ENCODE measurements at places on chromosomes 2 and 18. TPM values are rescaled to one million over a fixed set of nuclear protein-coding genes. Genes with fewer than 3 reads are reported as not detected.

MYOM1 gene
- total RNA-seq: 70.2 TPM

GRCh38 chr2:45814951-45815621 is 163.6 kb downstream of the PRKCE start:
- DNase-seq: no peak

DNA sequence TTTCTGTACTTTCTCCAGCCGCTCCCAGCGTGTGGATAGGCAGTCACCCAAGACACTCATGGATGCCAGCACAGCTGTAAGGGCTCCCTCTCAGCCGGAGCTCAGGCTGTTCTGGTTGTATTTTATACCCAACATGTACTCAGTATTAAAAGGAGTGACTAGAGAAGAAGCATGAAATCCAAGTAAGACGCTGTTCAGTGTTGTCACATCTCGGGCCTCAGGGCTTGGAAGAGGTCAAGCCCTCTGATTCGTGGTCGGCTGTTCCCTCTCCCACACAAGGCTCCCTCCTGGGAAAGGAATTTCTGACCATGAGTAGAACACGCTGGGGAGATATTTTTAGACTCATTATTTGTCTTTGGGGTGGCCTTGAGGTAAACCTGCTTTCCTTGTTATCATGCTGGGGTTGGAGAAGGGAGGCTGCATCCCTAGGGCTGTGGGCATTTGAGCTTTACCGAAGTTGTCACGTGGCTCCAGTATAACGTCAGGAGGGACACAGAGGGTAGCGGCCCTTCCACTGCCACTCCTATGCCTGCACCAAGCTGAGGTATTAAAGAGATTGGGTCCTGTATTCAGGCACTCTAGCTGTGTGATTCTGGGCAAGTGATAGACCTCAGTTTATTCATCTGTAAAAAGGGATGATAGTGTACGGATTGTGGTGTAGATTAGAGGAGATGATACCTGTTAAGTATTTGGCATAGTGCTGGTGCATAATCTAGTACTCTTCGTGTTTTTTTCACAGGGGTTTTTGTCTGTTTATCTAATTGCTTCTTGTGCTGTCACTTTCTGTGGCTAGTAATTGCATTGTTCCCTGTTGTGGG is 34.1 kb downstream of the HK2 start:
- DNase-seq: no peak

TMEM178A gene
- total RNA-seq: 3.2 TPM

DNA sequence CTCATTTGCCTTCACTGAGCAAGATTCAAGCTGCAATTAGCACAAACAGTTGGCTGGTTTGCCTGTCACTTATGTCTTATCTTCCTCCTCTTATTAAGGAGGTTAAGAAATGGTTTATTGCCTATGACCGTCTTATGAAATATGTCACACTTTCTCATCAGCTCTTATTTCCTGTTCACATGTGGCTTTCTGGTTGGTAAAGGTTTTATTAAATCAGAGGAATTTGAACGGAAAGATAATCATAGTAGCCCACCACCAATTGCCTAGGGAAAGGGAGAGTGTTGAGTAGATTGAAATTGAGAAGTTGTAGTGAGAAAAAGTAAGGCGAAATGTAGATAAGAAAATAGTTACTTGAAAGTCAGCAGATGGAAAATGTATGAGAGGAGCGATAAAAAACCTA is 4.2 kb upstream of the IL1R1 start:
- no peak for DNase-seq

UBE2F gene
- total RNA-seq: 18.8 TPM

ASB18 gene
- total RNA-seq: 0.79 TPM

EFR3B gene
- total RNA-seq: 4.9 TPM

ANKRD29 gene
- 6.1 TPM for total RNA-seq

ZNF142 gene
- 8.7 TPM for total RNA-seq

MAPK4 gene
- 1.8 TPM for total RNA-seq

GRCh38 chr2:112891385-112891831 is 19.6 kb upstream of the IL37 start:
- DNase-seq: no peak

- no peak for DNase-seq
These were observed 128.0 kb downstream of the NEDD4L start for GRCh38 chr18:58172031-58172430.

SATB2 gene
- total RNA-seq: 6.0 TPM

GRCh38 chr2:9964334-9964980 is 13.0 kb downstream of the GRHL1 start:
- DNase-seq: no peak

ZNF892 gene
- 5.8 TPM for total RNA-seq

GRCh38 chr2:195563857-195564512 is 93.0 kb upstream of the SLC39A10 start:
- DNase-seq: no peak

USP34 gene
- 133 TPM for total RNA-seq

GRCh38 chr2:112750560-112750843 is 13.9 kb downstream of the CKAP2L start:
- DNase-seq: no peak

DNA sequence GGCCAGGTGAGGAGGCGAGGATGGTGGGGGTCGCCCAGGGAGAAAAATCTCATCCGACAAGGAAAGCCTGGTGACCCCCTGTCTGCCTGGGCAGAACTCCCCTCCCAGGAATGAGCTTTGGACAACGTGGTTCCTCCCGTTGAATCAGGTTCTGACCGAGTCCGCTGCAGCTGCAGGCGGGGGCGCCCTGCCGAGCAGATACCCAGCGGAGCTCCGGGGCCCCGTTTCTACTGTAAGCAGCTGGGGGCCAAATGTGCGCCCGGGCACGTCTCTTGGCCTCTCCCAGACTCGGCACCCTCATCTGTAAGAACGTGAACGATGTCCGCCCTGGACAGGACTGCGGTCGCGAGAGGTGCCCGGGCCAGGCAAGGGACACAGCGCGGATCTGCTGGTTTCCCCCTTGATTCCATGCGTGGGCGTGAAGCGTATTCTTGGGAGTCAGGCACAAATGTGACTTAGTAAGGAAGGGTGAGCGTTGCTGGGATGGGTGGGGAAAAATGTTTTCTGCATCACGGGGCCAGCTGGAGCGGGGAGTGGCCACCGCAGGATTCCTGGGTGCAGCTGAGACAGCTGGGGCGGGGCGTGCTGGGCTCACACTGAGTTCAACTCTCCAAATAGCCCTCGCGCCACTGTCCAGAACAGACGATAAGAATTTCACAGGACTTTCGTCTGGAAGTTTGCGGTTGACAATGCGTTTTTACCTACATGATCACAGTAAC is 20.2 kb upstream of the TUBB6 start:
- peak; percentile 61 for DNase-seq

GRCh38 chr2:609449-609848 is 67.8 kb downstream of the TMEM18 start:
- DNase-seq: no peak

- DNase-seq: no peak
These were observed 65.0 kb downstream of the HNMT start for GRCh38 chr2:138029276-138029675.

- DNase-seq: no peak
These were observed 5.8 kb upstream of the CCDC88A start for GRCh38 chr2:55425431-55425831.

LRRTM4 gene
- 0.89 TPM for total RNA-seq

GRCh38 chr2:31998731-31999383 is 12.0 kb downstream of the MEMO1 start:
- no peak for DNase-seq

UGT1A3 gene
- total RNA-seq: not detected
